ENCODE measurements at places on chromosomes 6 and 20. TPM values are rescaled to one million over a fixed set of nuclear protein-coding genes. Genes with fewer than 3 reads are reported as not detected.
A peak's percentile ranks its signal among the peaks of the same experiment; 100 is the strongest.

DNA sequence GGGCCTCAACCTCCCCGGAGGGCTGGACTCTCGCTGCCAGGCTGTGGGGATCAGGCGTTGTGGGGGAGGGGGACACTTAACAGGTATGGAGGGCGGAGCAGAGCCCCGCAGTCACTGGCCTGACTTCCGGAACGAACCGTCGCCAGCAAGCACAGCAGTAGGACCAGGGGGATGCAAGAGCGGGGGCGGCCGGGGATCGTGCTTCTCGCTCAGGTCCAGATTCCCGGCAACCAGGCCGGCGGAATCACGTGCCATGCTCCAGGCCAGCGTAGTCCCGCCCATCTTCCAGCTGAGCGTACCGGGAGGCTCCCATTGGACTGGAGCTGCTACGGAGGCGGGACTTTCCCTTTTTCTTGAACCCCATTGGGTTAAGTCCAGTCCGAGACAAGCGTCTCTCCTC lies 10.0 kb upstream of the POU5F1 start:
- DNase-seq, result peak; percentile 51

GRCh38 chr6:132491303-132491702 lies 21.6 kb downstream of the STX7 start:
- no peak for DNase-seq

DNA sequence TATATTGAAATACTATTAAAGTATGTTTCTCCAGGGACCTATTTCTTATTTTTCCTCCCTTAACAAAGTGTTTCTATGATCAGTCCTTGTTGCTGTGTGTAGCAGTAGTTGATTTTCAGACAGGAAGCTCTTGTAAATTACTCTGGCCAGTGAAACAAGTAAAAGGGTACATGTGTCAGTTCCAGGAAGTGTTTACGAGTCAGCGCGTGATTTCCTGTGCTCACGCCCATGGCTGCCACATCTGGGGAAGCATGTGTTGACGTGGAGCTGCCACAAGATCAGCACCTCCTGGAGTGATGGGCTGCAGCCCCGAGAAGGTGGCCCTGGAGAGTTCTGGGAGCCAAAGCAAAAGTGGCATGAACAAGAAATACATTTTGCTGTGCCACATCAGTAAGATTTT lies 38.6 kb upstream of the GGTLC1 start:
- peak; percentile 44 for DNase-seq

DNA sequence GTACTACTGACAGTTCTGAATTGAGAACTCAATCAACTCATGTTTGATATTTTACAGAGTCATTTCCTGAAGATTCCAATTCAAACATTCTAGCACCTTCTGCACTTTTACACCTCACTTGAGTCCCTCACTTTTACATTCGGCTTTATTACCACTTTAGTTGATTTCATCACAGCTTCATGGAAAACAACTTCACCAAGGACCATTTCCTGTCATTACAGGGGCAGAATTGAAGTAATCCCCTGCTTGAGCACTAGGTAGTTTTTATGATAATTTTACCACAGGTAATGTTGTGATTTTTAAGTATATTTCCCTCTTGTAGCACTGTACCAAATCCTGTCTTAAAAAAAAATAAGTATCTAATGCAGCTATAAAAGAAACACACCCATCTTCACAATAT lies 312.9 kb downstream of the BTBD9 start:
- no peak for DNase-seq

- no peak for DNase-seq
Measured at GRCh38 chr6:82176616-82177015, 70.9 kb downstream of the IBTK start.

LTA gene
- not detected for polyA plus RNA-seq

EFCAB8 gene
- polyA plus RNA-seq, result 0.15 TPM

FAM217A gene
- polyA plus RNA-seq, result not detected

LY6G6D gene
- polyA plus RNA-seq, result not detected

SPEF1 gene
- polyA plus RNA-seq, result not detected

SNAI1 gene
- polyA plus RNA-seq, result 11.9 TPM

SLC4A11 gene
- 2.3 TPM for polyA plus RNA-seq

HTR1E gene
- not detected for polyA plus RNA-seq

EPHA7 gene
- 3.5 TPM for polyA plus RNA-seq

MACROD2 gene
- 3.9 TPM for polyA plus RNA-seq

Data from hindlimb muscle (tissue), 1 donor.